ENCODE measurements at places on chromosomes 1 and 21. TPM values are rescaled to one million over a fixed set of nuclear protein-coding genes. Genes with fewer than 3 reads are reported as not detected.

The SFN gene
- 0.59 TPM for total RNA-seq

DNA sequence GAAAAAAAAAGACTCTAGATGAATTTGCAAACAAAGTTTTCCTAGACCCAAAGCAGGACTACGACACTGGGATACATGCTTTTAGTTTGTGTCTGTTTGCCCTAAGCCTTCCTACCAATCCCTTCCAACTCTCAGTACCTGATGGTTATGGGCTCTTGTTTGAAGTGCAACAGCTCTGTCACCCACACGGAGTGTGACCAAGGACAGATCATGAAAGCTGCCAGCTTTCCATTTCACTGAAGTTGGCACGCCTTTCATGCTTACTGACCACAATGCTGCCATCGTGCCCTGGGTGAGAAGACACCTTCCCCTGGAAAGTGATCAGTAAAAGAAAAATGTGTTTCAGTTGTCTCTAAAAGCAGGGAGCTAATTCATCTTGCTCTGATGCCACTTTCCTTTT lies 312.5 kb upstream of the PTBP2 start:
- no peaks in the 10 kb centered on the region for H3K27me3 ChIP-seq
- no peak overlapping the region for H3K4me3 ChIP-seq
- H3K4me1 ChIP-seq = no peaks in the 10 kb centered on the region
- no peak overlapping the region for H3K27ac ChIP-seq

- peaks cover 35% of the 10 kb centered on the region for H3K4me1 ChIP-seq
- peaks cover 8% of the 10 kb centered on the region for H3K36me3 ChIP-seq
- H3K27me3 ChIP-seq = no peaks in the 10 kb centered on the region
- peak overlapping the region; percentile 30 for H3K27ac ChIP-seq
- DNase-seq = no peak
Observed at GRCh38 chr1:28371010-28371377, 1.5 kb downstream of the PHACTR4 start.

GRCh38 chr1:203278082-203278884 lies 27.0 kb upstream of the BTG2 start:
- H3K27me3 ChIP-seq = no peaks in the 10 kb centered on the region
- peaks cover 73% of the 10 kb centered on the region for H3K4me1 ChIP-seq
- DNase-seq = peak; percentile 42
- H3K27ac ChIP-seq = peak overlapping the region; percentile 91
- no peaks in the 10 kb centered on the region for H3K36me3 ChIP-seq

The SELL gene
- 105 TPM for total RNA-seq
